ENCODE measurements at places on chromosomes 12 and 14.
A peak's percentile ranks its signal among the peaks of the same experiment; 100 is the strongest.

- DNase-seq = no peak
These were observed 206.8 kb upstream of the BCL2L14 start for GRCh38 chr12:11863988-11864387.

DNA sequence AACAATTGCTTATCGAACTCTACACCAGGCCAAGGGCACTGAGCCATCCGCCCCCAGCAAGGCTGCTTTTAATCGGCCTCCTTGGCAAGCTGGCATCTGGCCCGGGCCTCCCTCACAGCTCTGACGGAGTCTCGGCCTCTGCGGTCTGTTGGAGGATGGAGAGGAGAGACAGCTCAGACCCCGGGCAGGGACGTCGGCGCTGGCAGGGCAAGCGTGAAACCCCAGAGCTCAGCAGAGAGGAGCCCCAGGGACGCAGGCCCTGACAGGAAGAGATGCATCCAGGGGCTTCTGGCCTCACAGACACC lies 17.5 kb downstream of the CAMKK2 start:
- DNase-seq = no peak

- DNase-seq = peak; percentile 74
These were observed at the start of gene PRKCH for GRCh38 chr14:61321385-61322010. Gene PRKCH, plus strand, starts transcription at chr14:61321579. Its CDS starts 523 bp downstream, at chr14:61322102.

DNA sequence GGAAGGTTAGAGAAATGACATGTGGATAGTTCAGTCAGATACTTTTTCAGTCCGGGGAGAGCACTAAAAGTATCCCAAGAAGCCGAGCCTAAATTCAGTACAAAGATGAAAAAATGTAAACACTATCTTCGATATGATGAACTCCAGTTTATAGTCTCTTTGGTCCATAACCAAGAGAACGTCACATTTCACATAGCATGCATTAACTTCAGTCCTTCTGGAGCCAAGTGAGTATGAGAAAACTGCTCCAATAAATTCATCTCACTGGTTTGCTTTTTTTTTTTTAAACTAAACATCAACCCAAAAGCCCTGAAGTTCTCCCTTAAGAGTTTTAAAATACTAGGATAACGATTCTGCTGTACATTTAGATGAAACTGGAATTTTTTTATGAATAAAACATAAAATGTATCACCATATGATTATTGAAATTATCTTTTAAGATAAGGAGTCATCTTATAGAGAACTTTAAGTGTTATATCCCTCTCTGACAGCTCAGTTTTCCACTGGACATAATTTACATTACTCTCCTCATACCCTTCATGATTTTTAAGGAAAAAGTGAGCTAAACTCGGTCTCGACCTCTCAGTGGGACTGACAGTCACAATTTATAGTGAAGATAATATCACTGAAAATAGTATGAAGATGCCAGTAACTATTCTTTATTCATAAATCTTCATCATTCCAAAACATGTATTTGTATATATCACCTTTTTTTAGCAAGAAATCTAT lies 841.5 kb upstream of the FLRT2 start:
- DNase-seq = no peak

DNA sequence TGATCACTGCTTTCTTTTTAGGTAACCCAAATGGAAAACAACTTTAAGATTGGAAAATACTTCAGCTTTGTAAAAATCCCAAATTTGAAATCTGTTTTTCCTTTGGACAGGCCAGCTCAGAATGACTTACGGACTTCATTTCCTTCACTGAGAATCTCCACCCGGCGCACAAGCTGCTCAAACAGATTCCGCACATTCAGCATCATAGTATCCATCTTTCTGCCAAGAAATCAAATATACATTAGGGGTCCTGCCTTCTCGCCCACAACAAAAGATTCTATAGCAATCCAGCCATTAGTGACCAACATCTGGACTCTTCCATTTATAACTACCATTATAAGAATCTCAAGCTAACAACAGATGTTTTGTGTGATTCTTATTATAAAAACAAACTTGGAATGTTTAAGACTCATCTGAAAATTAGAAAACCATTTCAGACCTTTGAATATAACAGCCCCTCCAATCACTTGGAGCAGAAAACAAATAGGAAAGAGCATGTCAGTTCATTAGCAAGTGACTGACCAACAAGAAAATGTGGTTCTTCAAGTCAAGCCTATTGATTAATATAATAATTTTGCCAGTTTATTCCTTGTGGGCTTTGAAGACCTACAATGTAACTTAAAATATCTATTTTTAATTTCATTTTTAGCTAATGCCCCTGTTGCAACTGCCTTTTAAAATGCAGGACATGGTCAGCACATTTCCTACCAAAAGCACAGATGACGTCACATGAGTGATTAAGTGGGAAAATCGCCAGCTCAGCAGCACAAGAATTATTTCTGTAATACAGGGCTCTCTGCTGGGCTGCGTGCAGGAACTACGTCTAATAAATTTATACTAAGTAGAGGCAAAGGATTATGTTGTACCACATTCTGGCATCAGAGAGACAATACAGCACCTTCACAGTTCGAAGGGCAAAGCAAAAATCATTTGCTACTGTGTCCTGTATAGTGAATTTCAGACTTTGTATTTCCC lies 8.5 kb downstream of the RACGAP1 start:
- DNase-seq = no peak

DNA sequence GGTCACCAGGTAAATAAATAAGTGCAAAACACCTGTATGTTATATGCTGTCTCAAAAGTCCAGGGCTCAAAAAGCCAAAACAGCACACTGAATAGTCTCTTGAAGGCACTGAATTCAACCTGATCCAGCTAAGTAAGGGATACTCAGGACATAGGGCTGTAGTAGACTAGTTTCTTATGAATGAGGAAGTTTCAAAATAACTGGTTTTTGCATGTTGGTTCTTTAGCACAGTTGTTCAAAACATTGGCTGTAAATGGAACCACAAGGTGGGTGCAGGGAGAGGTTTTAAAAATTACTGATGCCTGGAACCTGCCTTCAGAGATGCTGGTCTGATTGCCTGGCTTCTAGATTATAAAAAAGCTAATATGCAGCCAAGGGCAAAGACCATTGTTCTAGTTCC lies 34.1 kb downstream of the NDUFA12 start:
- no peak for DNase-seq

DNA sequence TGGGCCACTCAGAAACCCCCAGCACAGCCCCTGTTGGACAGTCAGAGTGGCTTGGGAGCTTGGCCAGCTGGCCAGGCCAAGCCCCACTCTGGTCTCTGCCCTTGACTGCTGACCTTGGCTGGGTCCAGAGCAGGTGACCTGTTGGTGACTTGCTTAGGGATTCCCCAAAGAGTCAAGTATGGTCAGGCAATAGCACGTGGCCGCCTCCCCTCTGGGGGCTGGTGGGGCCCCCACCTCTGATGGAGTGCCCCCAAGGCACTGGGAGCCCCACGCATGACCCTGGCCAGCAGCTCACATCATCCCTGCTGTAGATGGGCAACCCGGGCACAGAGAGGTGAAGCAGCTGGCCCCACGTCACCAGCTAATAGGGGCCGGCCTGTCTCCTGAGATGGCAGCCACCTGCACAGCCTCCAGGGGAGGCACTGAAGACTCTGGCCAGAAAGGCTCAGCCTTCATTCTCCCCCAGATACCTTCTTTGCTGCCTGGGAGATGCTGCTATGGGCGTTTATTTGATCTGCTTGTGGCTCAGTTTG lies 1.8 kb downstream of the CCDC197 start:
- no peak for DNase-seq

DNA sequence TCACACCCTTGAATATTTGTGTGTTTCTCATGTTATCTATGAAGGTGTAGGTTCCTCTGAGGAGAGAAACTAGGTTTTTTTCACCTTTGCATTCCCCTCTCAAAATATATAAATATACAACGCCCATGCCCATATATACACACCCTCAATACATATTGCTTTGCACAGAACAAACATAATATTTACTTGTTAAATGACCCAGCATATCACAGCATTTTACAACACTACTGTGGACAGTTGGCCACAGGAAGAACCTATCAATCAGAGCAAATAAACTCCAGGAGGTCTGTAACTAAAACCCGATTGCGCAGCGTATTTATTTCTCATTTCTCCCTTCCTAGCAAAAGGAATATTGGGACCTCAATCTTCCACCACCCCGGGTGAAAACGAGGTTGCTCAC lies 196.0 kb downstream of the SLC5A8 start:
- no peak for DNase-seq

DNA sequence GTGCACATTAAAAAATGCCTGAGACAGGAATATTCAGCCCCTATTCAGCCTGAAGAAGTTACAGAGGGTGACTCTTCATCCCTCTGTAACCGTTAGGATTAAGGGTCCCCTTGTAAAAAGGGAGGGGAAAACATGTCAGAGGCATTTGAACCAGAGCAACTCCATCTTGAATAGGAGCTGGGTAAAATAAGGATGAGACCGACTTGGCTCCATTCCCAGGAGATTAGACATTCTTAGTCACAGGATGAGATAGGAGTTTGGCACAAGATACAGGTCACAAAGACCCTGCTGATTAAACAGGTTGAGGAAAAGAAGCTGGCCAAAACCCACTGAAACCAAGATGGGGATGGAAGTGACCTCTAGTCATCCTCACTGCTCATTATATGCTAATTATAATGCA lies 19.9 kb upstream of the MDM1 start:
- no peak for DNase-seq

GRCh38 chr14:70303545-70304293 lies 55.8 kb downstream of the COX16 start:
- DNase-seq = no peak

GRCh38 chr14:104367866-104368750 lies 211.5 kb upstream of the C14orf180 start:
- no peak for DNase-seq

GRCh38 chr14:38226366-38226765 lies 18.7 kb downstream of the SSTR1 start:
- DNase-seq = no peak

All from T-helper 9 cell (primary cell).